ENCODE measurements at places on chromosomes 4 and X. TPM values are rescaled to one million over a fixed set of nuclear protein-coding genes. Genes with fewer than 3 reads are reported as not detected.

- no peak for DNase-seq
These were observed 17.6 kb downstream of the ARMCX2 start for GRCh38 chrX:101642093-101642492.

GRCh38 chr4:5998333-5998936, 19.8 kb downstream of the C4orf50 start:
- DNase-seq: peak; percentile 26

- DNase-seq: no peak
These were observed 228.0 kb upstream of the LDB2 start for GRCh38 chr4:17126321-17126966.

GRCh38 chrX:149630681-149631233, 835 bp downstream of the TMEM185A start:
- DNase-seq: no peak

DNA sequence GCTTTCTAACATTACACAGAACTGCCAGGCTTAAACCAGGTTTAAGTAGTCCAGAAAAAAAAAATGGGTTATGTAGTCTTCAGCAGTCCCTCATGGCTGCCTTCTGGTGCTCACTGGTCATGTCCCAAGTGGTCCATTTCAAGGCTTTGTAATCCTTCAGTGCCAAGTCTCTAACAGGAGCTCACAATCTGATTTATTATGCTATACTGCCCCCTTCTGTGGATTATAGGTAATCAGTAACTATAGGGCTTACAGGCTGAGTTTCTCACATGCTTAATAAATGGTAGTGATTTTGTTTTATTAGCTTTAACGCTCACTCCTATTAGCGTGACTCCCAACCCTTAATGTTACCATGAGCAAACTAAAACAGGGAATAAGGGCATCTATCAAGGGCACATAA, 92.5 kb upstream of the EDA2R start:
- DNase-seq: peak; percentile 3

- DNase-seq: no peak
These were observed 1774.8 kb downstream of the ARAP2 start for GRCh38 chr4:34469516-34469915.

- DNase-seq: peak; percentile 85
These were observed 288.3 kb downstream of the CHIC1 start for GRCh38 chrX:73851014-73852009.

DNA sequence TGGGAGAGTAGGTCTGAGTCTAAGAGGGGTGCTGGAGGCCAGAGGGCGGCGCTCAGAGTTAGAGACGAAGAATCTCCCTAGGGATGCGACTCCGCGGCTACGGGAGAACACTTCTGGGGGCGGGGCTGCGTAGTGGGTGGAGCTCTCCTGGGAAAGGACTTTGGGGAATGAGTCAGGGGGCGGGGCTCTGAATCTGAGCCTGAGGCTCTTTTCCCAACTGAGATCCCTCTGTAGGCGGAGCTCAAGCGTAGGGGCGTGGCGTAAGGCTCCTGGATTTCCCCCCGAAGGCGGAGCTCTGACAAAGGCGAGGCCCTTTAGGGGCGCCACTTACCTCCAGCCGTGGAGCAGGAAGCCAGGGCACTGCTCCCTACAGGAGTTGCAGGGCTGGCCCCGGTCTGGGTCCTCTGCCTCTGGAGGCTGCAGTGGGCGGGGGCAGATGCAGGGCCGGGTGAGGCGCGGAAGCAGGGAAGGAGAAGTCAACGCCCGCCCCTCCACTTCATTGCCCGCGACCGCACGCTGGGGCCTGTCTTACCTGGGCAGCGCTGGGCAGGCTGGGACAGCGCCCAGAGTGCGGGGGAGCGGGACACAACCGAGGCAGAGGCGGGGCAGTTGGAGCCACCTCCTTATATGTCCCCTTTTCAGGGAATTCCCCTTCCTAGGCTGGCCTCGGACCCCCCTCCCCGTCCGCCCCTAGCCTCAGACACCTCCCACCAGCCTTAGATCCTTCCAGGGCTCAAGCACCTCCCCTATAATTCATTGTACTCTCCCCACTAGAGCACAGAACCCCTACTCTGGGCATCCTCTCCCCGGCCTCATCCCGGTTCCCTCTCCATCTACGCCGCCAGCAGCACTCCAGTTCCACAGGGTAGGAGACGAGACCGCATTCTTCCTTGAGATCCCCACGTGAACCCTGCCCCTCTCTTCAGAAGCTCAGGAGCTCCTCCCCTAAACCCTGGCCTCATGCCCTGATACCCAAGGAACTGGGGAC, 1.6 kb downstream of the PRICKLE3 start:
- no peak for DNase-seq

- no peak for DNase-seq
These were observed 16.3 kb upstream of the NEIL3 start for GRCh38 chr4:177293208-177294033.

DNA sequence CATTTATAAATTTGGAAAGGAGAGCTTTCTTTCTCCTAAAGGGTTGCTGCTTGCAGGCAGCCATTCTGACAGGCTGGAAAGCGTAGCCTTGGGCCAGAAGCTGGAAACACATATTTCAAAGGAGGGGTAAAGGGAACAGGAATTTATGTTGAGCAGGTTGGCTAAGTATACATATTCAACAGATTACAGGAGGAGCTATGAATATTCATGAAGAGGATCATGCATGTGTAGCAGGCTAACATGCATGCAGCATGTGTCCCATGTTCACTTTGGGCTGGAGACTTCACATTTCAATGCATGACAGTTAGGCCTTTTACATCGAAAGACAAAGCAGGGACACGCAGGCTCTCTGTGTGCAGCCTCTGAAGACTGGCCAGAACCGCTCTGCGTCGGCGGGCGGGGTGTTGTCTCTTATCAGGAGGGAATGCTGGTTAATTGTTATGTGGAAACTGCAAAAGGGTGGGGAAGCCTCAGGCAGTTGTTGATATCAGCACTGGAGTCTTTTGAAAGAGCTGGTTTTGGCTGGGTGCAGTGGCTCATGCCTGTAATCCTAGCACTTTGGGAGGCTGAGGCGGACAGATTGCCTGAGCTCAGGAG, 31.5 kb downstream of the CASP3 start:
- no peak for DNase-seq

- no peak for DNase-seq
These were observed 91.5 kb downstream of the GEMIN8 start for GRCh38 chrX:13938051-13938828.

- DNase-seq: no peak
These were observed 13.6 kb upstream of the FREM3 start for GRCh38 chr4:143713955-143714625.

GRCh38 chr4:23613782-23614181, 276.1 kb downstream of the PPARGC1A start:
- no peak for DNase-seq

- DNase-seq: no peak
These were observed 76.0 kb upstream of the DHRSX start for GRCh38 chrX:2576793-2577192.

- DNase-seq: no peak
These were observed 2.7 kb downstream of the SRPK3 start for GRCh38 chrX:153783378-153784013.

DNA sequence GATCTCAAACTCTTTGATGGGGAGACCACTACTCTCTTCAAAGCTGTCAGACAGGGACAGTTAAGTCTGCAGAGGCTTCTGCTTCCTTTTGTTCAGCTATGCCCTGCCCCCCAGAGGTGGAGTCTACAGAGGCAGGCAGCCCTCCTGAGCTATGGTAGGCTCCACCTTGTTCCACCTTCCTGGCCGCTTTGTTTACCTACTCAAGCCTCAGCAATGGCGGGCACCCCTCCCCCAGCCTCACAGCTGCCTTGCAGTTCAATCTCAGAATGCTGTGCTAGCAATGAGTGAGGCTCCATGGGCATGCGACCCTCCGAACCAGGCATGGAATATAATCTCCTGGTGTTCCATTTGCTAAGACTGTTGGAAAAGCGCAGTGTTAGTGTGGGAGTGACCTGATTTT, 42.1 kb upstream of the UGT2B10 start:
- no peak for DNase-seq

DNA sequence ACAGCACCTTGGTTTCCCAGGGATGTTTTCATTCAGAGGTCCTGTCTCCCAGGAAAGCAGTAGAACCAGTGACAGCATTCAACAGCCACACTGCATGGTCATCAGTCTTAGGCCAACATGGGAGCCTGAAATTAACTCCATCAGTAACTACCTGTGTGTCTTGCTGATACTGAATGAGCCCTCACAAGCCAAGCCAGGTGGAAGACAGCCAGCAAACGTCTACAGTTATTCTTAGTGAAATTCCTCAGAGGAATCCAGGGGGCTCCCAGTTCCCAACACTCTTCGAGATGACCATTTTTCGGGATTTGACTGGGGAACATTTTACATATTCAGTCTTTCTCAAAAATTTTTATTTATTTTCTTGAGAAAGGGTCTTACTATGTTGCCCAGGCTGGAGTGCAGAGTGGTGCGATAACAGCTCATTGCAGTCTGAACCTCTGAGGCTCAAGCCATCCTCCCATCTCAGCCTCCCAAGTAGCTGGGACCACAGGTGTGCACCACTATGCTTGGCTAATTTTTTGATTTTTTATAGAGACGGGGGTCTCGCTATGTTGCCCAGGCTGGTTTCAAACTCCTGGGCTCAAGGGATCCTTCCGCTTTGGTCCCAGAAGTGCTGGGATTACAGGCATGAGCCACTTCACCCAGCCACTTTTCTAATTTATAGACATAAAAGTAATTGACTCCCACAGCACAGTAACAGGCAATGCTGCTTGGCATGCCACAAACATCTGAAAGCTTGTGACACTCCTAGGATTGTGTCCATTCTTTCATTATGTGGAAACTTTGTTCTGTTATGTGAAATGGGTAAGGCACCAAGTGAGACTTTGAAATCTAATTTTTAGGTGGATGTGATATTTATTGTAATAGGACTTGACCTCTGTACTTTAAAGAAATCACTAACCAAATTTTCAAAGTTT, 116.9 kb downstream of the SOWAHB start:
- no peak for DNase-seq

DNA sequence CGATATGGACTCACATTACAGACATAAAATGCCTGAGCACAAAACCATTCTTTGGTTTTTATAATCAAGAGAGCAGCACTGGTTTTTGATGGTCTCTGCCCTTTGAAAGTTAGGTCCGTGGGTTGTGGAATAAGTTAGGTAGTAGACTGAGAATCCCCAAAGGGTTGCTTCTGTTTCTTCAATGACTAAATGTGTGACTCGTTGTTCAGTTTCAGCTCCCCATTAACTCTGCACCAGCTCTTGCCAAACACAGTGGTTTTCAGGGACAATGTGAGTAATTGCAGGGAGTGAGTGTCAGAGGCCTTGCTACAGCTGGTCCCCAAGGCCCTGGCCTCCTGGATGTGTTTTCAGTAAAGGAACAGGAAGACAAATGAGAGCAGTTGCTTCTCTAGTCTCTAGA, 24.8 kb downstream of the SMIM20 start:
- DNase-seq: no peak

UCP1 gene
- total RNA-seq: not detected

GLRB gene
- total RNA-seq: 4.8 TPM

PPP1R2C gene
- total RNA-seq: not detected

HELT gene
- total RNA-seq: not detected

AKAP14 gene
- not detected for total RNA-seq

FRMPD3 gene
- total RNA-seq: not detected

Data from pulmonary artery endothelial cell (primary cell).